ENCODE measurements at places on chromosomes 7 and 10.

DNA sequence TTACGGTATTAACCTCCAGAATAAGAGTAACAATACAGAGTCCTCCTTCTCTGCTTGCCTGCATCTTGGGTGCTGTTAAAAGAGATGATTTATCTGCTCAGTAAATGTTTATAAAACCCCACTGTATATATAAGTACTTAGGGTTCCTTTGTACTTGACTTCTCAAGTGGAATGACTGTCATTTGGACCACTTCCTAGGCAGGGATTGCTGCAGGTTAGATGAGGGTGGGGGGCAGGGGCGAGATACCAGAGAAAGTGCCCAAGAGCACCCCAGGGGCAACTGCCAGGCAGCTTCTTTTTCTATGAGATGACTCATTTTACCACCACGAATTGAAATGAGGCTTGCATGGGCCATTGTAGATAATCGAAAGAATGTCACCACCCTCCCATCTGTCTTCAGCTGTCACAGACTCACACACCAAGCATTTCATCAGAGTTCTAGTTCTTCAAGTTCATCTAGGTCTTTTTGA, 421.9 kb upstream of the GALNT17 start:
- DNase-seq = no peak

DNA sequence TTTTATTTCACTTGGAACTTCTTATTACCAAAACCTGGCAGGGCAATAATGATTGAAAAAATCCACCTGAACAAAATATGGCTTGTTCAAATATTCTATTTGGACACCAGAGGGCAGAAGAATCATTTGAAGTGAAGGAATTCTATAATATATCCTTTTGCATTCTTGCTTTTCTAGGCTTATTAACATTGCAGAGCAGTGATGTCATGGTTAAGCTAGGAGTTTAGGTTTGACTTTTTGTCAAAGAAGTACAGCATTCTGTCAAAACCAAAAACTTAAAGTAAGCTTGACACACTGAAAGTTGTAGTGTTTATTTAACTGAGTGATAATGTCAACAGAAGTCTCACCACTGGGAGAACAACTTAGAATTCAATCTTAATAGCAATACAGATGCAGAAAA, 156.0 kb downstream of the SEMA3D start:
- peak; percentile 37 for DNase-seq

GRCh38 chr10:1308962-1309616, 252.9 kb downstream of the WDR37 start:
- DNase-seq = no peak

GRCh38 chr10:5479481-5480161, 19.7 kb downstream of the CALML5 start:
- no peak for DNase-seq

GRCh38 chr10:47169581-47169980, 130.4 kb upstream of the GDF10 start:
- no peak for DNase-seq

- no peak for DNase-seq
Measured at GRCh38 chr7:137667633-137668387, 179.0 kb downstream of the DGKI start.

DNA sequence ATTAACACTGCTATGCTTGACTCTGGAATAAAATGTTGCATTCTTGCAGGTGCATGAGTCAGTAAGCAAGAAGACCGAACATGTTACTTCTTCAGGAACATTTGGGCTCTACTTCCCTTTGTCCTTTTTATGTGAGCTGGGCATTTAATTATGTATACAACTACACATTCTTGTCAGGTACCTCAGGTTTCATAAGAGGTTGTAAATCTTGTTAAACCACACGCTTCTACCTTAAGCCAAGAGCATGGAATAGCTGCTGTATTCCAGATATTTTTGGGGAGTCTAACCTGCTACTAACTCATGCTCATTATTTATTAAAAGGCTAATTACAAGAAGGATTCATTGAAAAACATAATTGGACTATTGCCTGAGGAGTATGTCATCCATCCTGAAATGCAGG, 414.2 kb upstream of the KLF6 start:
- no peak for DNase-seq

DNA sequence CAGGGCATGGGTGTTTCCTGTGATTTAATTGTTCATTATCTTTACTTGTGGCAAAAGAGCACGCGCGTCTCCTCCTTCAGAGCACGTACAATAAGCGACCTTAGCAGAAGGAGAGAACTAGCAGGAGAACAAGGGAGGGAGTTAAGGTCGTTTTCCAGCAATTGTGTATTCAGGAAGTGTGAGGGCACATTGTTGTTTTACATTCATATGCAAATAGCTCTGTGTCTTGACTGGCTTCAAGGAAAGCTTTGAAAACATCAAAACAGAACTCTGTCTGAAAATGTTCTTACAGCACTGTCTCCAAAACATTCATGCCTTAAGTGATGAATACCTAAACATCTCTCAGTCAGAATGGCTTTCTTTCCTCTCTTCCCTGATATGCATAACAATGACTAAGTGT, 499.1 kb downstream of the ACTR3B start:
- DNase-seq = no peak

DNA sequence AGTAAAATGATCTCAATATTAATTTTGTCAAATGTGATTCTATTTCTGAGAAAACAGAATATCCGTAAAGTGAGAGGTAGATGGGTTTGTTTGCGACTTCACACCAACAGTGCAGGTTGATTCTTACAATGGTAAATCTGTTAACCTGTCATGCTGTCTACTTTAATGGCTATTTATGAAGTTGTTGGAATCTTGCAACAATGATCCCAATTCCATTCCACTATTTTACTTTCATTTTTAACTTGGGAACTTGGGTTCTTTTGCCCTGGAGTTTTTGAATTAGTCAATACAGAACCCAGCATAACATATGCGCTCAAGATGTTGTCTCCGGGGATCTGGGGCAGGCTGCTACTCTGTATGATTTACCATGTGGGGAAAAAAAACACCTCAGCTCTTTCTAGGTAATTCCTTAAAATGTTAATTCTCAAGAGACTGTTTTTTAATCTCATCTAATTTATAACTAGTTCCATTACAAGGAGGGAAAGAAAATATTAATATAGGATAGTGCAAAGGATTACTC, 1.2 kb downstream of the LGI1 start:
- no peak for DNase-seq

DNA sequence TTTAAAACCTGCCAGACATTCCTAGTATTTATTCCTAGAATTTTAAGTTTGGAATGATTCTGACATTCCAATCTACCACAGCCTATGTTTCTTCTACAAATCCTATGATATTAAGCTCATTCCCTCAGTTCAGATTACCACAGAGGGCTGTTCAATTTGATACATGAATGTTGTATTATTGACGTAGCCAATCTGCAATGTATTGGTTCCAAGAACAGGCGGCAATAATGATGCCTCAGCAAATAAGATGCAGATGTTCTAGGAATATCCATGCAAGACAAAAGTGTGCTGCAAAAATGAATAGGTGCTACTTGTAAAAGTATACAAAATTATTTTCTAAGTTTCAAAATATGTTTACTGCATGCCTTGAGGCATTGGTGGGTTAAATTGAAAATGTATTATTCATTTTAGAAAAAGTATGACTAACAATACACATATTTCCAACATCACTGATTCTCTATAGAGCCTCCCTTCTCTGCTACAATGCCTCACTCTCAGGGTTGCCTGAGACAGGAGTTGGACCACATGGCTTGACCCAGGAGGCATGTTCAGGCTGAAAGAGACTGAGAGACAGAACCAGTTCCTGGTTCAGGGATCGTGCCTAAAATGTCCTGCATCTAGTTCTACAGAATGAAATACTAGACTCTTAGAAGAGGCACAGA, 94.1 kb upstream of the CREB5 start:
- no peak for DNase-seq

DNA sequence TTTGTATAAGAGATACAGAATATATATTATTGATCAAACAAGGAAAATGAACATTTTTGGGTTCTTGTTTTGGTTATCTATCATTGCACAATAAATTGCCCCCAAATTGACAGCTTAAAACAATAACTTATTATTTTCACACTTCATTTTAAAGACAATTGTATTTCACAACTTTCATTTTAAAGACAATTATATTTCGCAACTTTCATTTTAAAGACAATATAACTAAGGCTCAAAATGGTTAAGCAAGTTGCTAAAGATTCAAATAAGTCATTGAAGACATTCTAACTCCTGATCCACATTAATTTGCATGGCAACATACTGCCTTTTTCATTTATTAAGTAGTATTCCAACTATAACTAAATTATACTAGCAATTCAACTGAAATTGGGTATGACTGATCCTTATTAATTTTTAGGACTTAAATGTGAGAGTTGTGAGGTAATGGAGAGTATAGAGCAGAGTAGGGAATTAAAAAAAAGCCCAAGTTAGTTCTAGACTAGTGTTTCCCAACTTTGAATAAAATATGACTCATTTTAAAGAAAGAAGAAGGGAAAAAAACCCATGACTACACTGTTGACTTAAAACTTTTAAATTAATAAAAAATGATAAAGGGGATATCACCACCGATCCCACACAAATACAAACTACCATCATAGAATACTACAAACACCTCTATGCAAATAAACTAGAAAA, 9.9 kb upstream of the STEAP2 start:
- DNase-seq = no peak

GRCh38 chr10:62761115-62761514, 43.4 kb upstream of the ADO start:
- no peak for DNase-seq

- peak; percentile 14 for DNase-seq
Measured at GRCh38 chr7:78490524-78490923, 692.0 kb downstream of the PHTF2 start.

DNA sequence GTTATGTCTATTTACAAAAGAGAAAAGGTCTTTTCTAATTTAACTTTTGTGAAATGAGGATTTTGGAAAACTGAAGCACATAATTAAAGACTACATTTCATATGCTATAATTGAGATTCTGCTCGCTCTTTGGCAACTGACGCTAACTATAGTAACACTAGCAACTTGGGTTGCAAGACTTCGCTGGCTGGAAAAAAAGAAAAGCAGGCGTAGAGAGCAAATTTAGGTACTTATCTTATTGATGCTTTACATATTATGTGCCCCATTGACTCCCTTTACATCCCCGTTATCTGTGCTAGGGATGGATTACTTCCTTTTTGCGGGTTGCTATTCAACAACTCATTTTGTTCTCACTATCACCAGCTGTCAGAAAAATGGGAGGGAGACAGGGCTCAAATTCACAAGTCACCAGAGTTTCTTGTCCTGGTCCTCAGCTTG, 10.5 kb downstream of the SEMA3C start:
- DNase-seq = peak; percentile 31

GRCh38 chr10:53298443-53298842, 525.9 kb upstream of the MBL2 start:
- DNase-seq = no peak

GRCh38 chr7:43212921-43213320, 100.5 kb downstream of the HECW1 start:
- no peak for DNase-seq

- no peak for DNase-seq
Measured at GRCh38 chr10:50600286-50600685, 23.5 kb downstream of the SGMS1 start.

GRCh38 chr10:62034096-62034640, 132.7 kb downstream of the ARID5B start:
- no peak for DNase-seq

DNA sequence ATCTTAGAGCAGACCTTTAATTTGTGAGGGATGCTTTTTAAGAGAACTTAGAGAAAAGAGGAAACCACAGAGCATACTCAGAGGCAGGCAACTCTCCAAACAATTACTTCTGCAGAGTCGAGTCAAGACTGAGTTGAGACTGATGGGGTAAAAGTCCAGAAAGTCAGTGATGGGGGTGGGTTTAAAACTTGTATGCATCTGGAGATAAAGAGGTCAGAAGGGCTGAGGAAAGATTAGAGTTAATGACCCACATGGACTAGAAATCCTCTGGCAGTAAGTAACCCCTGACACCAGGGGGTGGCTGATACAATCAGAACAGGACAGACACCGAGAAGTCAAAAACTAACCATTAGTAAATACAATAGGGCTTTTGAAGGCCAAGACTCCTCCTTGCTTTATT, 42.4 kb upstream of the SEPTIN7 start:
- no peak for DNase-seq

- DNase-seq = no peak
Measured at GRCh38 chr7:121003986-121004685, 15.6 kb downstream of the CPED1 start.

GRCh38 chr7:142873281-142873784, 12.2 kb downstream of the TRPV6 start:
- no peak for DNase-seq

GRCh38 chr7:128405471-128406313, 4.1 kb downstream of the IMPDH1 start:
- no peak for DNase-seq

GRCh38 chr10:51389415-51390321, 309.7 kb downstream of the CSTF2T start:
- peak; percentile 9 for DNase-seq

DNA sequence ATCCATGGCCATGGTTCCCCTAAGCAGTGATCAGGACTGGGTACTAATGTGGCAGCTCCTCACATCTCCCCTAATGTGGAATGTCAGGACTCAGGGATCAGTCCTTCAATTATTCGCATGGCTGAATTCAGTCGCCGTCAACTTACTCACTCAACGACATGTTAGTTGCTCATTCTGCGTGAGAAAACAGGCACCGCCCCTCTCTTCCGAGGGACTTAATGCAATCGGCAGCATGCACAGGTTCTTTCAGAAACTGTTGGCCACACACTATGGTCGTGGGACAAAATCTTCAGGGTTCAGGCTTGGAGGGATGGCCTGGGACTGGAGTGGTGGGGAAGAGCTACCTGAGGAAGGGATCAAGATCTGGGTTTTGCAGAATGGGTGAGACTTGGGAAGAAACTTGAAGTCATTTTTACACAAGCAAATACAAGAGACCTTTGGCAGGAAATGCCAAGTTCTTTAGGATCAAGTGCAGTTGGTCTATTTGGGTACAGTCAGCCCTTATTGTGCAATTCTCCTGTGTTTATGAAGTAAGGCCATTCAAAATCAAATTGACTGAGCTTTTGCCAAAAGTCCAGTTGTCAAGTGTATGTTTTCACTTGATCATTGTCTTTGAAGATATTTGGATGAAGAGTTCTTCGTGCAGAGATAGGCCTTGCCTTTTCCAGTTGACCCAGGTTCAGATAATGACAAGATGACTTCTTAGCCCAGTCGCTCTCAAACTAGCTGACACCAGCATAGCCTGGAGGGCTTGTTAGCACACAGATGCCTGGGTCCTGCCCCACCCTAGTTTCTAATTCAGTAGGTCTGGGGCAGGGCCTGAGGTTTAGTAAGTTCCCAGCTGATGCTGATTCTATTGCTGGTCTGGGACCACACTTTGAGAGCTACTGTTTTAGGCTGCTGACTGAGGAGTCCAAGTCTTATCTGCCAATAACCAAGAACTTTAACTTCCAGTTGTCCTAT, 48.5 kb downstream of the LRRC18 start:
- DNase-seq = no peak

All from midbrain (tissue), 1 donor.